ENCODE measurements at places on chromosomes 4 and X.

DNA sequence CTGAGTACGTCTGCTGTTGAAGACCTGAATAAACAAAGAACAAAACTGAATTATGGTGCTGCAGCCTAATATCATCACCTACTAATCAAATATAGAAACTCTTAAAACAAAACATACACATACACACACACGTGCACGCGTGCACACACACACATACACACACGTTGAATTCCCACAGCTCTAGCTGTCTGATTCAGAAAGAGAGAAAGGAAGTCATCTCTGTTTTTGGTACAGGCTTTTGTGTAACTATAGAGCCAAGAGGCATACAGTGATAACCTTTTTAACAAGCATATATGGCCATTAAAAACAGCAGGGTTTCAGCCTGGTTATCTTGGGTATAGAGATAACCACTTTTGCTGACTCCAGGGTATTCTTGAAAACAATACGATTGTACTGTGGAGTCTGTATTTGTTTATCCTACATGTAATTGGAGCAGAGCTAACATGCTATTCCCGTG lies 823.2 kb downstream of the CCSER1 start:
- DNase-seq: no peak

GRCh38 chrX:121639781-121640180 lies 592.4 kb downstream of the GLUD2 start:
- no peak for DNase-seq

- DNase-seq: no peak
These were observed 16.9 kb downstream of the CTAG1B start for GRCh38 chrX:154602226-154602625.

GRCh38 chr4:102735582-102735981 lies 25.2 kb downstream of the MANBA start:
- no peak for DNase-seq

- DNase-seq: no peak
These were observed 37.2 kb downstream of the CASP3 start for GRCh38 chr4:184612074-184612473.

All from stimulated activated CD4-positive, alpha-beta T cell treated with anti-CD3 and anti-CD28 coated beads, Interleukin-15, amount 100 ng/mL, for 1 hour (primary cell).